ENCODE measurements at places on chromosomes 2 and 18. TPM values are rescaled to one million over a fixed set of nuclear protein-coding genes. Genes with fewer than 3 reads are reported as not detected.

The STPG4 gene
- 0.17 TPM for total RNA-seq

The COLEC12 gene
- 32.4 TPM for total RNA-seq

The PPP4R3B gene
- 39.3 TPM for total RNA-seq

The GNAL gene
- 0.26 TPM for total RNA-seq

The MOCOS gene
- 0.54 TPM for total RNA-seq

The CNDP1 gene
- total RNA-seq, result not detected

The SCYGR4 gene
- total RNA-seq, result not detected
